ENCODE measurements at places on chromosomes 2 and 18.
A peak's percentile ranks its signal among the peaks of the same experiment; 100 is the strongest.

GRCh38 chr18:60668583-60668982 lies 296.0 kb upstream of the MC4R start:
- DNase-seq, result peak; percentile 1

- no peak for DNase-seq
Observed at GRCh38 chr2:40329739-40330030, 122.2 kb downstream of the SLC8A1 start.

DNA sequence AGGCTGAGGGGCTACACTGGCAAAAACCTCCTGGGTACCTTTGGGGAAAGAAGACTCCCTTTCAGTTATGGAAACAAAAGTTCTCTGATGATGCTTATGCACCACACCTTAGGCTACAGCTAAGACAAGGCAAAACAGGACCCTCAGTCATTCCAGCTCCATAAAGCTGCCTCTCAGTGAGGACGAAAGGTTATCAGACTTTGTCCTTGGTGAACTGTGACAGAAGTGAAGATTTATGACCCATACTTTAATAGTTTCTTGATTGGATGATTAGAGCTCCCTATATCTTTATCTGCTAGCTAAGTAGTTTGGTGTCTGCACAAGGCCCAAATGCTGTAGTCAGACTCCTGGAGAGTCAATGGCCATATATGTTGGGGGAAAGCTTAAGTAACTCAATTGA lies 40.6 kb upstream of the SPRED2 start:
- no peak for DNase-seq

DNA sequence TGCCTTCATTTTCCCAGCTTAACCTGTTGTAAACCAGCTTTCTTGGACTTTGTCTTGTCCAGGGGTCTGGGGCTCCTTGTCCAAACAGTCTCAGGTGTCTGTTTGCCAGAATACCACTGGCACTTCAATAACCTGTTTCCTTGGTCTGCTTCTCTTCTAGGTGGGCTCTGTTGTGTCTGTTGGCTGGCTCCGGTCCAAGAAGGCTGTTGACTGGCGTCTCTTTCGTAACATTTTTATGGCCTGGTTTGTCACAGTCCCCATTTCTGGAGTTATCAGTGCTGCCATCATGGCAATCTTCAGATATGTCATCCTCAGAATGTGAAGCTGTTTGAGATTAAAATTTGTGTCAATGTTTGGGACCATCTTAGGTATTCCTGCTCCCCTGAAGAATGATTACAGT lies 17.0 kb downstream of the SLC20A1 start:
- DNase-seq, result peak; percentile 82

Data from NB4 (cell line).